ENCODE measurements at places on chromosomes 6 and 20.

DNA sequence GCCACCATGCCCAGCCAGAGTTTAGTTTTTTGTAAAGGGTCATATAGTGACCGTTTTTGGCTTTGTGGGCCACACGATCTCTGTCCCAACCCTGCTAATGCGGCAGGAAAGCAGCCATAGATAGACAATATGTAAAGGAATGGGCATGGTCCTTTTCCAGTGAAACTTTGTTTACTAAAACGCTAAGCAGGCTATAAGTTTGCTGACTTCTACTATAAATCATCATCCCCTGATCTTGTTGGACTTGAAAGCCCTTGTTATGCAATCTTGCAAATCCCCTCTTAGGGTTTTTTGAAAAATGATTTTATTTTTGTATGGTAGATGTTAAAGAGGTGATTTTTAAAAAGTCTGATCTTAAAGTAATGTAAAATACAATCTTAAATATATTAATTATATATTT is 63.6 kb downstream of the CBFA2T2 start:
- no peak for DNase-seq

- DNase-seq: no peak
Observed at GRCh38 chr6:115609111-115609510, 451.6 kb downstream of the FRK start.

DNA sequence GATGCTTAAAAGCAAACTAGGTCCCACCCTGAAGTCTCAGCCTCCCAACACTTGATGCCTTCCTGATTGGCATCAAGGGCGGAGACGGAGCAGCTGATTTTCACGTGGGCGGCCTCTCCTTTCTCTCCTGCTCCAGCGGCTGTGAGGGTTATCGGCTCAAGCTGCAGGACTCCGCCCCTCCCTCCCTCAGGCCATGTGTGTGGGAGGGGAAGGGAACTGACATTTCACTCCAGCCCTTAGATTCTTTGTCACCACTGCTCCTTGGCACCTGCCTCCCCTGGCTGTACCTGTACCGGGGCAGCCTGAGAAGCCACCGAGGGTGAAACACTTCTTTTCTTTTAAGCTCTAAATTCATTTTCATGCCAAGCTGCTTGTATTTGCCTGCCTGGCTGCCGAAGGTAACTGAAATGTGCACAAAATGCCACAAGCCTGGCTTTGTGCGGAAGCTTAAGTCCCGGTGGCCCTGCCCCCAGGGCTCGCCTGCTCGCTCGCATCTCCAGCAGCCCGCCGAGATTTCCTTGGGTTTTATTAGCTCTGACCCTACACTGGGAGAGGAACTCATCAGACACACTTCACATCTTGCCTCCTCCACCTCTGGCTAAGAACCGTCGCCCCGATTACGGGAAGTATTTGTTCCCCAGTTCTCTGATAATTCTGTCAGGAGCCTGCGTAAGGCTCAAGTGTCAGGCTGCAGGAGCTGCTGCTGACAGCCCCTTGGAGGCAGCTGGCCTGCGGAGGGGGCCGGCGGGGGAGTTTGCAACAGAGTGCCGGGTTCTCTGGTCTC is 9.6 kb upstream of the CPNE5 start:
- DNase-seq: no peak

GRCh38 chr20:10954137-10954840 is 280.5 kb upstream of the JAG1 start:
- no peak for DNase-seq

GRCh38 chr6:53556986-53557715 is 12.2 kb upstream of the GCLC start:
- DNase-seq: no peak

All from GM19239 (cell line).